ENCODE measurements at places on chromosomes 3 and 15.

DNA sequence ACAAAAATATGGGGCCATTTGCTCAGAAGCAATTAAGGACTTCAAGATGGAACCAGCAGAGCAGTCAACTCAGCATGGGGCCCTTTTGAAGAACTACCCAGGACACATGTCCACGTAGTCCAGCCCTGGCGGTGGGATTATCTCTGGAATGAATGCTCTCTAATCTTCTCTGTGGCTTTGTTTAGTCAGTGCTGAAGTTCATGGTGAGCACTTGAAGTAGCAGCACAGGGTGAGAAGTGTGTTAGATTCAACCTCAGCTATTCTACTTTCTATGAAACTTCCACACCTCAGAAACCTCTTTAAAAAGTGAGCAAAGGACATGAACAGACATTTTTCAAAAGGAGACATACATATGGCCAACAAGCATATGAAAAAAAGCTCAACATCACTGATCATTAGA, 74.4 kb downstream of the THRB start:
- no peak for DNase-seq

DNA sequence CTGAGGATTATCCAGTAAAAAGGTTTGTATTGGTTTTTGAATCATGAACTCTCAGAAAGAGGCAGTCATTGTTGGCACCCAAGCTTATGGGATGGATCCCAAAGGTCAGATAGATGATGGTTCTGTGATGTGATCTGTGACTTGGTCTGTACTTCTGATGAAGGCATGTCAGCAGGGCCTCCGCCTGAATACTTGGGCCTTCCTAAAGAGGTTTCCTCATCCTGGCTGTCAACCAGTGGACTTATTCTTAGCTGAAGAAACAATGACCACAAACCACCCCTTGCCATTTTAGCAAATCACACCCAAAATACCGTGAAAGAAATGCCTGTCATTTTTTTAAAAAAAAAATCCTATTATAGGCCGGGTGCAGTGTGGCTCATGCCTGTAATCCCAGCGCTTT, 48.2 kb upstream of the SLC9A9 start:
- DNase-seq: no peak

- no peak for DNase-seq
Measured at GRCh38 chr3:52013802-52014598, 18.3 kb upstream of the RPL29 start.

GRCh38 chr15:85786781-85787114, 8.0 kb downstream of the KLHL25 start:
- DNase-seq: no peak

- DNase-seq: no peak
Measured at GRCh38 chr15:101136381-101137268, 115.2 kb downstream of the CHSY1 start.

All from HS-27A (cell line).